Stimulated activated CD8-positive, alpha-beta memory T cell treated with anti-CD3 and anti-CD28 coated beads, Interleukin-7, amount 100 ng/mL, for 24 hours (primary cell): ENCODE measurements at places on chromosomes 16 and 17.

DNA sequence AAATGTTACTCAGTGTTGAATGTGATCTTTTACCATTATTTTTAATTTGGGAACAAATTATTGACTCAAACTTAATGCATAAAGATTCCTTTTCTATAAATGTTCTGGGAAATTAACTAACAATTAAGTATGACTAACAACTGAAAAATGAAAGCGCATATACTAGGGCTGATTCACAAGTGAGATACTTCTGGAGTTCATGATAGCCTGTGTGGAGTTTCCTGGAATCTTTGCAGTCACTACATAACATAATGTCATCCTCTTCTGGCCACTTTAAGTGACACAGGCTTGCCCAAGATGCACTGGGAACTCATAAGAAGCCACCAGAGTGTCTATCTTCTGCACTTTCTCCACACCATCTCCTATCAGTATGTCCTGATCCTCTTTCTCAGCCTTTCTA, 450.3 kb upstream of the CDH11 start:
- no peak for DNase-seq

GRCh38 chr17:21253646-21254441, 634 bp upstream of the NATD1 start:
- DNase-seq = no peak

DNA sequence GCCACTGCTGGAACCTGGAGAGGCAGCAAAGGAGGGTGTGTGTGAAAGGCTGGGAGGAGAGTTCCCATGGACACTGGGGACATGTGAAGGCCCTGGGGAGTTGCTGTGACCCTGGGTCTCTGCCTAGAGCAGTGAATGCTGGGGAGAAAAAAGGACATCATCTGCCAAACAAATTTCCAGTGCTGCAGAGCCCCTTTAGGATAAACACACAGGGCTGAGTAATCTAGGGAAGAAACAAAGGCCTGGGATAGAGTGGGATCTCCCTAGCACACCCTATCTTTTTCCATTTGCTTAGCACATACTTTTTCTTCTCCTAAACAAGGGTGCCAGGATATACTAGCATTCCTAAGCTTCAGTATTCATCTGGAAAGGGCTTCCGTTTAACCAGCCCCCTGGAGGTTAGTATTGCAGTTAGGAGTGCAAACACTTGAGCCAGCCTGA, 3.3 kb upstream of the HIGD1B start:
- DNase-seq = no peak

- no peak for DNase-seq
Measured at GRCh38 chr16:27107185-27107592, 40.5 kb downstream of the C16orf82 start.

GRCh38 chr17:7107012-7107754, 7.4 kb downstream of the ASGR2 start:
- no peak for DNase-seq

- DNase-seq = no peak
Measured at GRCh38 chr17:34726536-34727384, 147.4 kb downstream of the TMEM132E start.

DNA sequence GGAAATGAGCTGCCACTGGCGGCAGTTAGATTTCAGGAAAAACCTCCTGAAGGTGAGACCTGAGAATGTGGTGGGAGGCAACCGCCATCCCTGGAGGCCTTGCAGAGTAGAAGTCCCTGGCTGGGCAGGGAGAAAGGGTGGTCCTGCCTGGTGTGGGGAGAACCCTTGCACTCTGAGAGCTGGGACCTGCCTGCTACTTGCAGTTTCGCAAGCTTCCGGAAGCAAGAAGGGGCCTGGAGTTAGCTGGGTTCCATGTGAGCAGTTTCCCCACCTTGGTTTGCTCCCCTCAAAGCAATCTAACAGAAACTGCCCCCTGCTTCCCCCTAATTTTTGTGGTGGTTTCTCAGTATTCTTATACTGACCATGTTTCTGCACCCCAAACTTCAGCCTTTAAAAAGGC, 6.5 kb downstream of the ZNF629 start:
- DNase-seq = no peak

DNA sequence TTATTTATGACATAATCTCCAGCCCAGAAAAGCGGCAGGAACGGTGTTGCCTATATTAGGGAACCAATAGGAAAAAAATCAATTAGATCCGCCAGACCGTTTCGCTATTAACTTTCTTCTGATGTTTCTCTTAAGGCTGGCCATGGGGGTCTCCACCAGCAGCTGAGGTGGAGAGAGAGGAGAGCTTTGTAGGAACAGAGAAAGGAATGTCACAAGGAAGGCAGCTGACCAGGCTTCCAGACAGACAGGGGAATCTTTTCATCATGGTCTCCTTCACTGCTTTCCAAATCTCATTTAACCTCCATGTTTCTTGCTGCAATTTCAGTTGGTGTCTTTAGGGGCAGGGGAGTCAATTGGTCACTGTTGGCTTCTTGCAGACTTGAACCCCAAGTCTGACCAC, 8.9 kb upstream of the SEZ6 start:
- DNase-seq = no peak

GRCh38 chr17:76887802-76888201, 19.6 kb downstream of the MGAT5B start:
- DNase-seq = no peak

- no peak for DNase-seq
Measured at GRCh38 chr17:8072341-8072728, 15.2 kb downstream of the ALOX12B start.

GRCh38 chr16:56143666-56144065, 47.6 kb upstream of the GNAO1 start:
- DNase-seq = no peak

GRCh38 chr16:72992142-72992601, 55.8 kb downstream of the ZFHX3 start:
- no peak for DNase-seq

DNA sequence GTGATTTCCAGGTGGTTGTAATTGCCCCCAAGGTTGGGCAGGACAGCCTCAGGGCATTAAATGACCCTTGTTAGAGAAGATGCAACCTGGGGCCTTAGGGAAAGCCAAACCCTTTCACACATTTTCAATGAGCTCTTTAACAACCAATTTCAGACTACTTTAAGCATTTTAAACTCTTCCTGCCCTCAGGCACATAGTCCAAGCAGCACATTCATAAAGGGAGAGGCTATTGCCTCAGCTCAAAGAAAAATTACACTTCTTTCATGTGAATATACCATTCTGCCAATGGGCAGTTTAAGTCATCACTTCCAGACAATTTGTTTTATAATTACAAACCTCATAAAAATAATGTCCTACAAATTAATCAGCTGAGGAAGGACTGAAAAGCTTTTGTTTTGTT, 544.5 kb downstream of the NPIPA7 start:
- no peak for DNase-seq

- no peak for DNase-seq
Measured at GRCh38 chr16:951660-952301, 19.0 kb downstream of the LMF1 start.

- no peak for DNase-seq
Measured at GRCh38 chr17:6460531-6461161, 16.4 kb downstream of the PIMREG start.

DNA sequence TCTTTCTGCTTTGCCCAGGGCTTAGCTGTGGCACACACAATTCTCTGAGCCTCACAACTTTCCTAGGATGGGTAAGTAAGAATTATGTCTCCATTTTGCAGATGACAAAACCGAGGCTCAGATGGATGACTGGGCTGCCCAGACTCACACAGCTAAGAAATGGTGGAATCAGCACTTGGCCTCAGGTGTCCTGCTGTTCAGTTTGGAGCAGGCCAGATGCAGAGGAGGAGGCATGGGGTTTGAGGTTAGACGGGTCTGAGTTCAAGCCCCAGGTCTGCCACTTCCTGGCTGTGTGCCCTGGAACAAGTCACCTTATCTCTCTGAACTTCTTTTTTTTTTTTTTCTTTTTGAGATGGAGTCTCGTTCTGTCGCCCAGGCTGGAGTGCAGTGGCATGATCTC, 1.7 kb upstream of the MEOX1 start:
- DNase-seq = no peak

- DNase-seq = no peak
Measured at GRCh38 chr16:75096656-75097055, 19.9 kb downstream of the LDHD start.

DNA sequence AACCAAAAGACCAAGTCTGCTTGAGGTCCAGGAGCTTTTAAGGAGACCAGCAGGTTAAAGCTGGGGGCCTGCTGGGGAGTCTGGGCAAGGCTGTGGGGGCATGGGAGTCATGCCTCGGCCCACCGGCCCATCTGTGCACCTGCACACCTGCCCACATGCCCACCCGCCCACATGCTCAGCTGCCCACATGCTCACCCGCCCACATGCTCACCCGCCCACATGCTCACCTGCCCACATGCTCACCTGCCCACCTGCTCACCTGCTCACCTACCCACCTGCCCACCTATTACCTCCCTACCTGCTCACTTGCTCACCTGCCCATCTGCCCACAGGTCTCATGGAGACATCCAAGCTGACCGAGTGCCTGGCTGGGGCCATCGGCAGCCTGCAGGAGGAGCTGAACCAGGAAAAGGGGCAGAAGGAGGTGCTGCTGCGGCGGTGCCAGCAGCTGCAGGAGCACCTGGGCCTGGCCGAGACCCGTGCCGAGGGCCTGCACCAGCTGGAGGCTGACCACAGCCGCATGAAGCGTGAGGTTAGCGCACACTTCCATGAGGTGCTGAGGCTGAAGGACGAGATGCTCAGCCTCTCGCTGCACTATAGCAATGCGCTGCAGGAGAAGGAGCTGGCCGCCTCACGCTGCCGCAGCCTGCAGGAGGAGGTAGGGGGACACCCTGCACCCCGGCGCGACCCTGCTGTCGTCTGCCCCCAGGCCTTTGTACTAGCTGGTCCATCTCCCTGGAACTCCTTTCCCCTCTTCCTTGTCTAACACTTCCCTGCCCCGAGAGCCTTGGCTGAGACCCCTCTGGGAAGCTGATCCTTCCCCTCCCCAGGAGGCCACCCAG, 14.0 kb downstream of the CARD14 start:
- DNase-seq = no peak

DNA sequence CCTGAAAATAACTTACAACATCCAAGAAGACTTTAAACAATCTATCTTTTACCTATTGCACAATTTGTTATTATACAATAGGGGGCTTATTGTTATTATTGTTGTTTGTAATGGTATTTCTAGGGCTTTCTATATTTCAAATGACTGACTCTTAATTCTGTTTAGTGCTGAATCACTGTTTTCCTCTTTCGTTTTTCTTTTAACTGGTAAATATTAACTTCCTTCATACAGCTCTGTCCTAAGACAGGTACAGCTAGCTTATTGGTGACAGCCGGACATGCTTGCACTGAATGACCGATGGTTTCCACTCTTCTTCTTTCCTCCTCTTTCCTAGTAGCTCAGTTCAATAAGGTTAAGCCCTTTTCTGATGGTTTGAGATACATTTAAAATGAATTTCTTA, 11.6 kb downstream of the KRTAP9-7 start:
- no peak for DNase-seq

DNA sequence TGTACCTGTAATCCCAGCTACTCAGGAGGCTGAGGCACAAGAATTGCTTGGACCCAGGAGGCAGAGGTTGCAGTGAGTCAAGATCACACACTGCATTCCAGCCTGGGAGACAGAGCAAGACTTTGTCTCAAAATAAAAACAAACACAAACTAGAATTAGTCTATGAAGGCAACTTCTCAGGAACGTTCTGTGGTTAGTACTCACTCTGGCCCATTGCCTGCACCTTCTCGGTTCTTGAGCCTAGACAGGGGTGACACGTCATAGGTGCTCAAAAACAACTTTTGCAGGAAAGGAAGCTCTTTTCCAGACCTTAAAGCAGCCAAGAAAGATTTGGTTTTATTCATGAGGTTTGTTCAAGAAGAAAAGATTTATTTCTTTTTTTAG, 22.3 kb upstream of the CNOT1 start:
- no peak for DNase-seq

DNA sequence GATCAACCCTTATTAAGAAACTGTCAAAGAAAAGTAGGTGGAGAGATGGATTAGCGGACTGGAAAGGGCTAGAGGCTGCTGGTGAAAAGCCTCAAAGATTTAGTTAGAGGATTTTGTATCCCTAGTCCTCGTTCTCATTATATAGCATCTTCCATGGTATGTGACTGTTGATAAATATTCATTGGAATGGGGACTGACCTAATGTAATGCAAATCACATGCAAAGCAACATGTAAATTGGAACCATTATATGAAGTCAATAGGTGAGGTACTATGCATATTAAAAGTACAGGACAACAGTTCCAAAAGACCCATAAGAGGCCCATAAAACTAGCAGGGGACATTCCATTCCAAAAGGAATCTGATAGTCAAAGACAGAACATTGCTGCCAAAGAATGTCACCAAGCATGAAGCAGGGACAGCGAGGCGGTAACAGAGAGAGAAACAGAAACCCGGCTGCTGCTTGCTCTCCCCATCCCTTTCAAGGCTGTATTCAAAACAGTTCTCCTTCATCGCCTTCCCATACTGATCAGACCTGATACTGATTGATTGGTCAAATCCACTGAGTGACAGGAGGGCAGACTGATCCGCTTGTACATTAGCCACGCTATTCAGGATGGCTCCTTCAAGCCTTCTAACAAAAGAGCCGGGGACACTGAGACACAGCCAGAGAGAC, 44.5 kb downstream of the SOX9 start:
- no peak for DNase-seq

DNA sequence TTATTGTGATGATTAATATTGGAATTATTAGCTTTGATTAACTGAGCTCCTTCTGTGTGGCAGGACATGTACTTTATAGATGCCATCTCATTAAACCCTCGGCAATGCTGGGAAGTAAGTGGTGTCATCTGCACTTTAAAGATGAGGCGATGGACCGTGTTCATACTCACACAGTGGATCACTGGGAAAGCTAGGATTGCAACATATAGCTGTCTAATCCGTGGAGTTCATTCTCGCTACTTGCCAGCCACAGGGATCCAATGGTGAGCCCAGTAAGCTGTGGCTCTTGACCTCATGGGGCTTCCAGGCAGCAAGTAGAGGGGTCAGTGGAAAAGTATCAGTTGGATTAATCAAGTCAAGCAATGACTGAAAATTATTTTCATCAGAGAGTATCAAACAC, 587.9 kb downstream of the CDH13 start:
- DNase-seq = no peak

DNA sequence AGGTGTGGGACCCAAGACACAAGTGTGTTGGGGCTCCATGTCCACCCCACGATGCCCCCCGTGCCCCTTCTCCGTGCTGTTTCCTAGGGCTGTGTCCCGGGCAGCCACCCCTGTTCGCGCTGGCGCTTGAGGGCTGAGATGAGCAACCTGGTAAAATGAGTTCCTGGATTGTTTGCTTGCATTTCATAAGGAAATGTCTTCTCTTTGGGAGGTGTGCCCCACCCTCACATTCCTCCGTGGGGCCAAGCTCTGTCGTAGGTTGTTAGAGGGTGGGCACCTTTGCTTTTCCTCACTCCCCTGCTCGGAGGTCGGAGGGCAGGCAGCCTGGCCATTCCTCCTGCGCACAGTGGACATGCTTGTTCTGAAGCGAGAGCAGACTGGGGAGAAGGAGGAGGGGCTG, 171.3 kb upstream of the CHMP6 start:
- no peak for DNase-seq

DNA sequence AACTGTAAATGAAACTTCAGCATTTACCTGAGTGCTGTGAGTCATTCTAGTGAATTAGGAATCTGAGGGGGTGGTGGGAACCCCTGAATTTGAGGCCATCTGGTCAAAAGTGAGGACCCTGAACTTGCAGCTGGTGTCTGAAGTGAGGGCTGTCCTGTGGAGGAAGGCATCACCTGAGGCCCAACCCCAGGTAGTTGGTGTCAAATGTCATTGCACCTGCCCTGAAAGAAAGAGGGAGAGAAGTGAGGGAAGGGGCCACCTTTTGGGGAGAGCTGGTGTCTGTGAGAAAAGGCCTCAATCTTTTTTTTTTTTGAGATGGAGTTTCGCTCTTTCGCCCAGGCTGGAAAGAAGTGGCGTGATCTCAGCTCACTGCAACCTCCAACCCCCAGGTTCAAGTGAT, 12.5 kb upstream of the PRPSAP1 start:
- DNase-seq = no peak
